NCI-H1105 treated with DMSO at 0.1 percent for 48 hours (cell line): ENCODE measurements at places on chromosomes 16 and 17.

DNA sequence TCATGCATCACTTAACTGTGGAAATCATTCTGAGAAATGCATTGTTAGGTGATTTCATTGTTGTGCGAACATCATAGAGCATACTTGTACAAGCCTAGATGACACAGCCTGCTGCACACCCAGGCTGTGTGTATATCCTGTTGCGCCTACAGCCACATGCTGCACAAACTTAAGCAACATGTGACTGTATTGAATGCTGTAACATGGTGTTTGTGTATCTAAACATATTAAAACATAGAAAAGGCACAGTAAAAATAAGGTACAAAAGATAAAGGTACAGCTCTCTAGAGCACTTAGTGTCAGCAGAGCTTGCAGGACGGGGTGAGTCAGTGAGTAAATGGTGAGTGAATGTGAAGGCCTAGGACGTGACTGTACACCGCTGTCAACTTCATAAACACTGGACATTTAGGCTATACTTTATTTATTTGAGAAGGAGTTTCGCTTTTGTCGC lies 11.9 kb downstream of the FOXK2 start:
- no peak for DNase-seq

- DNase-seq, result no peak
These were observed 9.5 kb downstream of the MYCBPAP start for GRCh38 chr17:50517504-50518383.

DNA sequence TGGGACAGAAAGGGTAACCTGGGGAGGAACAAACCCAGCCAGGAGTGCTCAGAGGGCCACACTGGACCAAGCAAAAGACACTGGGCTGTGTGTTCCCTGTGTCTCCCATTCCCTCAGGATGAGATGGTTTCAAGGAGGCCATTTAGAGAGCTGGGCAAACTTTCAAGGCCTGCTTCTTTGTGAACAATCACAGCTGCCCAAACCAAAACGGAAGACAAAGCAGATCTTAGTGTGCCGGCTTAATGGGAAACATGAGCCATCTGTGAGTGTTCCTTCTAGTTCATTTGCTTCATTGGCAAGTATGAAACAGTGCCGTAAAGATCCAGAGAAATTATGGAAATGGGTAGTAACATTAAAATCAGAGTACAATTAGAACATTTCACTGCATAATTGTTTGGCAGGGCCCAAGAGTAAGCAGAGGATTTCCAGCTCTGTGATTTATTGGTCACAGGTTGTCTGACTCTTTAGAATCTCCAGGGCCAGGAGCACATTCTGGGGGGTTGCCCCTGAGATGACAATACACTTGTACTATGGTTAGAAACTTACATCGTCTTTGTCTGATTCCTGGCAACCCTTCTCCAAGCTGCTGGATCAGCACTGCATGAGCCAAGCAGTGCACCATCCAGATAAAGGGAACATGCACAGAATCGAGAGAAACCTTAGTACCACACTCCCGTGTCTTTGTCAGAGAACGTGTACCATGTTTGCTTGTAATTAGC lies 412.1 kb downstream of the RBFOX1 start:
- no peak for DNase-seq

DNA sequence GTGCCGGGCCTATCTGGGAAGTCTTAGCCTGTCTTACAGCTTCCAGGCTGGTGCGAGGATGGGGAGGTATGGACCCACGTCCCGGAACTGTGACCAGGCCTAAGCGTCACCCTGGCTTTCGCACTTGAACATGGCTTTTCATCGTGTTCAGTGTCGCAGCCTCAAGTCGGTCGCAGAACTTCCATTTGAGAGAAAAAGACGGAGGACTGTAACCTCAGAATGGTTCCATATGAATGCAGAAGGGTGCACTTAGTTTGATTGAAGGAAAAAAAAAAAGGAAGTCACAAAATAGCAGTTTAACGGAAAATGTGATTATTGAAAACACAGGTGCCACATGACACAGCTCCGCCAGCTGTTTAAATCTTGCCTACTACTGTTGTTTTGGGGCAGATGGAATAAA lies 30.2 kb upstream of the JPT2 start:
- no peak for DNase-seq

DNA sequence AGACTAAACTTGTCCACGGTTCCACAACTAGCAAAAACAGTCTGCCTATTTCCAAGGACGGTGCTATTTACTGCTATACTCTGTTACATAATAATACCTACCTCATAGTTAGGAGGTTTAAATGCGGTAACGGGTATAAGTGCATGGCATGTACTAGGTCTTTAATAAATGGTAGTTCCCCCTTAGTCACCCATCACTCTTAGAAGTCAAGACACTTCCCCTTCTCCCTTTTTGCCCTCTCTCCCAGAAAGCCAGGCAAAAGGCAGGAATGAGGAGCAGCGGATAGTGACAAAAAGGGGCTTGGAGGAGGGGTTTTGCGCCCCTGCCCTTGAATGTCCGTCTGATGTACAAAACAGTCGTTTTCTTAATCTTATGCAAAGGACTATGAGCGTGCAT lies 1.1 kb upstream of the LSM12 start:
- DNase-seq, result no peak
